ENCODE measurements at places on chromosomes 7 and 10.

DNA sequence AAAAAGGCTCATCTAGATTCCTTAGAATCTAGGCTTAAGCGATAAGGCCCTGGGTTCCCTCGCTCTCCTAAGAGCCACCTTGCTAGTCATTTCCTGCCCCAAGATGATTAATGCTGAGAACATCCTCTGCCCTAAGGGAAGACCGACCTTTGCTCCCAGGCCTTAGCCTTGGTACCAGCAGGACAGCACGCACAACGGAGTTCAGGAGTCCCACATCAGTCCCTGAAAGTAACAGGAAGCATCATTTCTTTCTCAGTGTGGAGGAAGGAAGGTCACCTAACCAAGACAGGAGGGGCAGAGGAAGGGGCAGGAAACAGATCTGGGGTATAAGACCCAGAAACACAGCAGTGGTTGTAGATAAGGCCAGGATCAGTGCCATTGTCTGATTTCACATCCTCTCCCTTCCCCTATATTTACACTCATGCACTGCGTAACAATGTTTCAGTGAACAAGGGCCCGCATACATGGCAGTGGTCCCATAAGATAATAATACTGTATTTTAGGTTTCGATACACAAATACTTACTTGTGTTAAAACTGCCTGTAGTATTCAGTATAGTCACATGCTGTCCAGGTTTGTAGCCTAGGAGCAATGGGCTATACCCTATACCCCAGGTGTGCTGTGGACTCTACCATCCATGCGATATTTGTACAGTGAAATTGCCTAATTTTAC is 8.1 kb upstream of the FAM107B start:
- no peak for DNase-seq

GRCh38 chr7:29109899-29110298 is 36.4 kb downstream of the CPVL start:
- no peak for DNase-seq

GRCh38 chr10:16304311-16304710 is 132.5 kb upstream of the PTER start:
- no peak for DNase-seq

DNA sequence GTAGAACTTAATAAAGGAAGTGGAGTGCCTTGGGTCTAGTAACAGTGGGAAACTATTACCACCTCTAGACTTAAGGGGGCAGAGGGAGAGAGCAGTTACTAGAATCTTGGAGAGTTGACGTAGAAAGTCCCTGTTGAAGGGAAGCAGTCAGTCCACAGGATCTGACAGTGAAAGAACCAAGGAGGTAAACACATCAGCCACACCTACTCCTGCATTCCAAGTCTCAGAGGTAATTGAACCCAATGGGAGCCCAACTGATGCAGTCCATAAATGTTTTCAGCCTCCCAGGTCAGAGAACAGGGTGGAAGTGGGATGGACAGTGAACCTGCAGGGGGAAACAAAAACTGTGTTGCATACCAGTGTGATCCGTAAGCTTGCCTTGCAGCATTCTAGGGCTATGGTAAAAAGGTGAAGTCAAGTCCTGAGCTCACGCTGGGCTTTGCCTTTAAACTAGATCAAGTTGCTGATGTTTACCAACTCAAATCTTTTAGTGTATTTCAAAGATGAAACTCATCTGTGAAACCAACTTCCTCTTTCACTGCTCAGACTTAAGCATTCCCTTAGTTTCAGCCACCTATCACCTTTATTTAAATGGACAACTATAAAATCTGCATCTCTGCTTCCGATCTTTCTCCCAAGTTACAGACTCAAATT is 57.2 kb downstream of the SLC16A12 start:
- no peak for DNase-seq

DNA sequence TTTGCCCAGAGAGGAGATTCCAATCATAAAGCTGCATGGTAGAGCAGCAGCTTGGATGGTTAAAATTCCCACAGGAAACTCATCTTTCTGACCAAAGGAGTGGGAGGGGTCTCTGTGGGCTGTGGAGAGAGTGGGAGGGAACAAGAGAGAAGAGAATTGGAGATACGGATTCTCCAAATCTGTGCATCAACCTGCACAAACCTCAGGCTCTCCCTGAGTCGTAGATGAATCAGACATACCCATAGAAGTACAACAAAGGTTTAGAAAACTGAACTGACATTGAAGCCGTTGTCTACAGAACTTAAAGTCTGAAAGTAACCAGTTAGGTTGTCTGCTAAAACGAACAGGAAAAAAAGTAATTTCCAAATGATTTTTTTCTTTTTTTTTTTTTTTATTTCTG is 41.9 kb downstream of the CYCS start:
- no peak for DNase-seq

DNA sequence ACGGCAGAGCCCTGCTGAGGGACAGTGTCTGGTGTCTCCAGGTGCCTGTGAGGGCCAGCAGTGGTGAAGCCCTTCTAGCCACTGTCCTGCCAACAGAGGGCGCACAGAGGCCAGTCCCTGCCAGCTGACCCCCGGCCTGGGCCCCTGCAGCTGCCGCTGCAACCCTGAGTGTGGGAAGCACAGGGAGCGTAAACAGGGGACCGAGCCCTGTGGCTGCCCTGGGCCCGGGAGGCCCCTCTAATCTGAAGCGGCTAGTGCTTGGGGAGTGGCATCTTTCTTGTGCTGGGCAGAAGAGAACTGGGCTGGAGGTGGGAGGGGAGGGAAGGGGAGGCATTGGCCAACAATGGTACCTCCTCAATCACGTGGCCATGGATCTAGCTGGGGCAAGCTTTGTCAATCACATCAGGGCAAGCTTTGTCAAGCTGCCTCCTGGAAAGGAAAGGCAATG is 34.6 kb downstream of the TRIM8 start:
- no peak for DNase-seq

GRCh38 chr7:113137241-113137640 is 18.9 kb upstream of the SMIM30 start:
- DNase-seq, result no peak

GRCh38 chr7:15643000-15643705 is 43.3 kb downstream of the MEOX2 start:
- DNase-seq, result no peak
